ENCODE measurements at places on chromosomes 2 and 18.

- peaks cover 24% of the 10 kb centered on the region for H3K36me3 ChIP-seq
- no peak overlapping the region for H3K4me3 ChIP-seq
- peaks cover 17% of the 10 kb centered on the region for H3K4me1 ChIP-seq
- DNase-seq: no peak
- H3K27ac ChIP-seq: no peak overlapping the region
These were observed 40.2 kb upstream of the LYPD6B start for GRCh38 chr2:148998165-148998830.

GRCh38 chr18:68937029-68937599 lies 139.2 kb downstream of the CCDC102B start:
- no peaks in the 10 kb centered on the region for H3K36me3 ChIP-seq
- DNase-seq: no peak
- no peak overlapping the region for H3K27ac ChIP-seq

GRCh38 chr2:55438391-55439100 lies 18.9 kb upstream of the CCDC88A start:
- DNase-seq: no peak
- H3K27ac ChIP-seq: no peak overlapping the region
- H3K36me3 ChIP-seq: no peaks in the 10 kb centered on the region
- H3K4me1 ChIP-seq: no peaks in the 10 kb centered on the region

DNA sequence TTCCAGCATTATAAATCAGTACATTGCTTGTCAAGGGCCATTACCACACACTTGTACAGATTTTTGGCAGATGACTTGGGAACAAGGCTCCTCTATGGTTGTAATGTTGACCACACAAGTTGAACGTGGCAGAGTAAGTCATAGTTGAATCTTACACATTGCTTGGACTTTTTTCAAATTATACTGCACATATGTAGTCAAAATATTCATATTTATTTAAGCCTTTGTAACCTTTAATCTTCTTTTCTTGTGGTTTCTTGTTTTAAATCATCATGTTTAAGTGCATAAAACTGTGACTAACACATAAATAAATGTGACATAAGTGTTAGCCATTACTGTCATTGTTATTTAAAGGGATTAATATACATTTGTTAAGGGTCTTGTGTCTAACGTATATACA lies 52.1 kb upstream of the EPB41L5 start:
- H3K27me3 ChIP-seq: no peaks in the 10 kb centered on the region
- H3K27ac ChIP-seq: no peak overlapping the region
- peaks cover 40% of the 10 kb centered on the region for H3K36me3 ChIP-seq
- H3K4me1 ChIP-seq: no peaks in the 10 kb centered on the region
- no peak overlapping the region for H3K4me3 ChIP-seq

DNA sequence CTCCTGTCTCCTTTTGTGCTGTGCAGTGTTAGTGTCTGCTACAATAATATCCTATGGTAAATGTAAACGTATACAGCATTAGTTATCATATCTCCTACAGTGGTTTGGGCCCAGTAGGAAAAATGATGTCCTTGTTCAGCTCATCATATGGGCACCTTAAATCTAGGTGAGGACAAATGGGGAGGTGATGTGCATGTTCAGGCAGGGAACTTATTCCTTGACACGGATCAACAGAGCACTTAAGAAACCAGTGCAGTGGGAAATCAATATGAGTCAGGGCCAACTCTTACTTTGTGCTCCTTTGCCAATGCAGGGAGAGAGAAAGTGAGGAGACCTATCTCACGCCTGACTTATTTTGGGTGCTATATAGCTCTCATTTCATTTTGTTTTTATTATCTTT lies 76.4 kb downstream of the KLHL14 start:
- H3K4me3 ChIP-seq: no peak overlapping the region
- H3K27me3 ChIP-seq: no peaks in the 10 kb centered on the region
- no peaks in the 10 kb centered on the region for H3K4me1 ChIP-seq
- no peak for DNase-seq
- H3K27ac ChIP-seq: no peak overlapping the region

DNA sequence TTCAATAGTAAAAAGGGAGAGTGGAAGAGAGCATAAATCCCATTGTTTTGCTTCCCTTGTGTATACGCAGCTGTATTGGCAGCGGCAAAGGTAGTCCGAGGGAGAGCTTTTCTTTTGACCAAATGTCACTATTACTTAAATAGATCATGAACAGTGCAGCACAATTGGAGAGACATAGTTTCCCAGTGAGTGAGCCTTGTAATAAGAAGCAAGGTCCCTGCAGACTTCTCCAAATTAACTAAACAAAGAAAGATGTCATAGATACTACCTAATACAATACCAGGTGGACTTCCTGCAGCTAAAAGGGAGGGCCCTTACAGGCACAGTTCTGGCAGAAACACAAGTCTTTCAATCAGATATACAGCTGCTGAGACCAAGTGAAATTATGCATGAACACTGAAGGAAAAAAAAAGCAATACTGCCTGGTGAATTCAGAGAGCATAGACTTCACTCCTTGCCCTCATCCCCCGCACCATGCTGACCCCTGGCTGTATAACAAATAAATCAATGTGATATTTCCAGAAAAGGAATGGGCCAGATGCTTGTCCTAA lies 404.7 kb upstream of the CDH2 start:
- H3K36me3 ChIP-seq: no peaks in the 10 kb centered on the region
- DNase-seq: no peak
- H3K27ac ChIP-seq: no peak overlapping the region
- no peaks in the 10 kb centered on the region for H3K27me3 ChIP-seq
- H3K4me1 ChIP-seq: no peaks in the 10 kb centered on the region
